ENCODE measurements at places on chromosomes 13 and 19.

DNA sequence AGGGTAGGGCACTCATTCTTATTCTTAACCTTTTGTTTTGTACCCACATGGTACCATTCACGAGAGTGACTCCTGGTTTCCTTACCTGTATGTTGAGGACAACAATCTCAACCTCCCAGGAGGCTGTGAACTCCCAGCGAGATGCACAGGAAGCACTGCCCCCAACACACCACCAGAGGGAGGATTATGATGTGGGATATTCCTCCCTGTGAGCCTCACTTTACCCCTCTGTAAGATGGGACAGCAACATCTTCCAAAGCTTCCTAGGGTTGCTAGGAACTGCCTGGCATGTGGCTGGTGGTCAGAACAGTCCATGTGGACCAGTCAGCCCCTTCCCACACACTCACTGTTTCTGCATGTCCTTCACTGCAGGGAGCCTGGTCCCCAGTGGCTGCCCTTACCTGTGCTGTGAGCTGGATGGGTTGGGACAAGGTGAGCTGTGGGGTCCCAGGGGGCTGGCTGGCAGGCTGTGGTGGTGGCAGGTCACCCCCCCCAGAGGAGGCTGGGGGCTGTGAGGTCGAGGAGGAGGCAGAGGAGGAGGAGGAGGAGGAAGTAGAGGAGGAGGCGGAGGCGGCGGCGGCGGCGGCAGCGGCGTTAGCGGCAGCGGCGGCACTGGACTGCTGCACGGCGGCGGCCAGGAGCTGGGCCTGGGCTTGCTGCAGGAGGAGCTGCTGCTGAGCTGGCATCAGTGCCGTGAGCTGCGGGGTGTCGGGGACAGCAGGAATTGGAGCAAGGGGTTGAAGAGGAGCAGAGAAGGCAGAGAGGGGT, 15.8 kb downstream of the POU2F2 start:
- no peak for ATAC-seq

DNA sequence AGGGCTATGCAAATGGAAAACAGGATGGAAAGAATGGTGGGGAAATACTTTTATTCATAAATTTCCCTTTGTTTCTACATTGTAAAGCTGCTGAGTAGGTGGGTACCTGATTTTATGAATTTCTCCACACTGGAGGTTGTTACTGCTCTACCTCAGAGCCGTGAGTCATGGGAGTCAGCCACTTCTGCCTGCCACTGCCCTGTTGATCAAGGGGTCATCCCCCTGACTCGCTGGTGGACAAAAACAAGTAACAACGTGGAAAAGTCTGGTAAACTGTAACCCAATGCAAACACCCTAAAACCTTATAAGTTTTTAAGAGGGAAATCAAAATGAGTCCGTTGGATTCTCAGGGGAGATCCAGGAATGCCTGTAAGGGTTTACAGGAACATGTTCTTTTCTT, 329.5 kb downstream of the ATP8A2 start:
- ATAC-seq, result no peak

- ATAC-seq, result no peak
Observed at GRCh38 chr13:80871481-80871880, 530.6 kb upstream of the SPRY2 start.

GRCh38 chr13:106526738-106527444, 8.6 kb downstream of the EFNB2 start:
- no peak for ATAC-seq

- no peak for ATAC-seq
Observed at GRCh38 chr19:5880604-5881078, 10.3 kb upstream of the FUT5 start.
